EL (cell line): ENCODE measurements at places on chromosomes 16 and 17.

DNA sequence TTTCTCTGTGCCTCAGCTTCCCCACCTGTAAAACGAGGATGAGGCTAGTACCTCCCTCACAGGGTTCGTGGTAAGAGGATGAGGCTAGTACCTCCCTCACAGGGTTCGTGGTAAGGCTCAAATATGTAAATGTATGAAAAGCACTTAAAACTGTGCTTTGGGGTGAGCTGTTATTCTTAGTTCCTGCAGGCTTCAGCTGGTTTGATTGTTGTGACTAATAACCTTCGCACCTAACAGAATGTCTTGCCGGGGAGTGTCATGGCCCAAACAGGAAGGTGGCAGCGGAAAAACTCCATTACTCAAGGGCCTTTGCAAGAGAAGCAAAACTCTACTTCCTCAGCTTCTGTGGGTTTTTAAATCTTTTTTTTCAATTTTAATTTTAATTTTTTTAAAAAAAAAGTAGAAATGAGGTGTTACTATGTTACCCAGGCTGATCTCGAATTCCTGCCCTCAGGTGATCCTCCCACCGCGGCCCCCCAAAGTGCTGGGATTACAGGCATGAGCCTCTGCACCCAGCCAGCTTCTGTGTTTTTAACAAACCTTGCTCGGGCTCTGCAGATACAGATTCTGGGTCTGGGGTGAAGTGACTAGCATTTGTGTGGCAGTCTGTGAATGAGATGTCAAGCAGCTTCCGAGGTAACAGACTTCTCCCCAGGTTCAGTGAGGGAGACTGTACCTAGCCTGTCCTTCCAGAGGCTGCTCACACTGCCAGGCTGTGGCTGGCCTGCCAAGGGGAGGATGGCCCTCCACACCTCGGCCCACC lies 103.0 kb downstream of the RAB11FIP4 start:
- no peak for DNase-seq

DNA sequence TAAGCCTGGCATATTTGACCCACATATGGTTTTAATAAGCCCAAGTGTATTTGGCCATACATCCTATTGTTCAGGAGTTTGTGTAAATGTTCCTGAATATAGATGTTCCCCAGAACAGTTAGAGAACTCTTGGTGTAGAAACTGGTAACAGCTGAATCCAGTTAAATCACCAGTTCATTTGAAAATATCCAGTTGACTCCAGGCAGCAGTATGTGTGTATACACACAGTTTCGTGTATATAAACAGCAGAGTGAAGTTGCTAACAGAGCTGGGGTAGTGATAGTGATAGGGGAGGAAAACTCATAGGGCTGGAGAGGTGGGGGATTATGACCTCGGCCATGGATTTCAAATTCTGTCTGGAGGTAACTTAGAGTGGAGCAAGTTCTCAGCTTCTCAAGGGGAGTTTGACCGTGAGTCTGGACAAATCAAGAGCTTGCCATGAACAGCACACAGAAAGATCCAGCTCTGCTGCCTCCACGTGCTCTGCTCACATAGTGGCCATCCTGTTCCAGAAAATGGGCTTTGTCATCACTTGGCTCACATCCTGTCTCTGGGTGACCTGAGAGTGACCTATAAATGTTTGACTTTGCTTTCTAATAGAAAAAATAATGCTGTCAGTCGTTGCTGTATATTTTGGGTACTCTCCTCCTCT lies 30.6 kb upstream of the MMD start:
- peak; percentile 76 for DNase-seq

DNA sequence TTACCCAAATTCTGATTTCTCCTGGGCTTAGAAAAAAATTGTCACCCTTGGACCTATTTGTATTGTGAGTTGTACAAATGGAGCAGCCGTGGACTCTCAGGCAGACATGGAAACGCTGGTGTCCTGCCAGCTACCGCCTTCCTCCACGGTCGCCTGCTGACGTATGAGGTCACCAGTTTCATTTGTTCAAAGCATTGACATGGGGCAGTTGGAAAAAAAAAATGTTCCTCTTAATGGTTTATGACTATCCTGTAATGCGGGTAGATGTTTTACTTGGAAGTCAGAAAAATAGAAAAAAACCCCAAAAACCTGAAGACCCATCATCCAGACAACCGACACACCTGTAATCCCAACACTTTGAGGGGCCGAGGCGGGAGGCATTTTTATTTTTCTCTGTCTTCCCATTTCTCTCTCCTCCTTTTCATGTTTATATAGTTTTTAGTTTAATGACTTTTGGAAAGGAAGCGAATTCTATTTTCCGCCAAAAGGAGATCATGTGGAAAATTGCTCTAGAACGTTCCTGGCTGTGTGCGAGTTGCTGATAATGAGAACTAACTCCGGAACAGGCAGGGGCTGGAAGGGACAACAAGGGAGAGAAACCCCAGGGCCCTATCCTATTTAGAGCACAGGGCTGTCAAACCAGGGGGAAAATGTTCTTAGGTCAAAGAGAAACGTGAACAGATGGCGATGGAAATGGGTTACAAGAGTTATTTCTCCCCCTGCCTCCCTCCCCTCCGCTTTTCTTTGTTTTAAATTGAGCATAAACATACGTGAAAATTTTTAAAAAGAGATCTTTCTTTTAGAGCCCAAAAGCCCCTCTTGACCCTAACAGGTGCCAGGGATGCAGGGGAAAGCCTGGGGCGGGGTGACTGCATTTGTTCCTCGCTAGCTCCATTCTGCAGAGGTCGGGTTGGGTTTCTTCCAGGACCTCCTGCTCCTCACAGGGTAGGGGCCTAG lies 13.7 kb downstream of the DNAH17 start:
- no peak for DNase-seq

DNA sequence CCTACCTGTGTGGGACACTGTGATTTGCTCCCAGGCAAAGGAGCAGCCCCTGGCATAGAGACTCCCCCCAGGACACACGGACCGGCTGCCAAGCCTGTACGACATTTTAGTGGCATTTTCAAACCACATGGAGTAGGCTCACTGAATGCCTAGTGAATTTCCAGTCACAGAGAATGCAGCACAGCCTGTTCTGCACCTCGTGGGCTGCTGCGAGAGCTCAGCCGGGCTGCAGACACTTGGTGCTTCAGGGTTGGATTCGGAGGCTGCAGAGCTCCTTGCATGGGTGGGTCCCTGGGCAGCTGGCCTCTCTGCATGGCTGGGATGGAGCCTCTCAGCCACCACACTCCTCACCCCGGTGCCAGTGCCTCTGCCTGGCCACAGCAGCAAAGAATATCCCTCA lies 51.2 kb upstream of the HNF1B start:
- no peak for DNase-seq

- DNase-seq = no peak
These were observed 41.6 kb upstream of the IRF8 start for GRCh38 chr16:85857406-85857805.

DNA sequence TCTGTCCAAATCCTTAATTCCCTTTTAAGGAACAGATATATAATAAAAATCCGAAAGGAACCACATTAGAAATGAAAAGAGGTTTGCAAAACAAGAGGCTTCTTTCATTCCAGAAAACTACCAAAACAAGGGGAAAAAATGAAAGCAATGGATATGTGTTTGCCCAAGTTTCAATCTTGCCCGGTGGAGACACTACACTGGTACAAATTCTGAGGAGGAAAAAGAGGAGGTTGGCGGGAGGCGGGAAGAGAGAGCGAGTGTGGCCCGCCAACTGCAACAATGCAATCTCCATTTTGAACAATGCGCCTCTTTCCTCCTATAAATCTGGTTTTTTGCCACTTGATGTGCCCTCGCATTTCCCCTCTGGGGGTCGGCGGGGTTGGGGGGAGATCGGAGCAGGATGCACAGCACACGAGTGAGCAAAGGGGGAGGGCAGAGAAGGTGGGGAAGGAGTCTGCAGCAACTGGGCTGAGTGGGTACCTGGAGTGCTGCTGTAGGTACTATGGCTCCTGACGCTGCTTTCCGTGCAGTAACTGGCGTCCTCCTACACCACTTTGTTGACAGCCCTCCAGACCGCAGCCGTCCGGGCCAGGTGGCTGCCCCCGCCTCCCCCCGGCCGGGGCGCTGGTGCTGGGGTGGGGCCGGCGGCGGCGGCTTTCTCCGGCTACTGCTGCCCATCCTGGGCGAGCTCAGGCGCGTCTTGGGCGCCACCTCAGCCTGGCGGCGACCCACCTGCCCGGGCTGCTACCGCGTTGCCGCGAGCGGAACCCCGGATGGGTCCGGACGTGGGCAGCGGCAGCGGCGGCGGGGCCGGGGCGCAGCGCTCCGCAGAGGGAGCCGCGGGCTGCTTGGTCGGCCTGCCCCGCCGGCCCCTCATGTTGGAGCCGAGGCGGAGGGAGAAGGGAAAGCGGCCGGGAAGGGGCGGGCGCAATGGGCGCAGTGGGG lies 93.8 kb upstream of the PLEKHM1 start:
- DNase-seq = peak; percentile 71

GRCh38 chr17:39794249-39794970 lies 56.7 kb downstream of the GRB7 start:
- no peak for DNase-seq

DNA sequence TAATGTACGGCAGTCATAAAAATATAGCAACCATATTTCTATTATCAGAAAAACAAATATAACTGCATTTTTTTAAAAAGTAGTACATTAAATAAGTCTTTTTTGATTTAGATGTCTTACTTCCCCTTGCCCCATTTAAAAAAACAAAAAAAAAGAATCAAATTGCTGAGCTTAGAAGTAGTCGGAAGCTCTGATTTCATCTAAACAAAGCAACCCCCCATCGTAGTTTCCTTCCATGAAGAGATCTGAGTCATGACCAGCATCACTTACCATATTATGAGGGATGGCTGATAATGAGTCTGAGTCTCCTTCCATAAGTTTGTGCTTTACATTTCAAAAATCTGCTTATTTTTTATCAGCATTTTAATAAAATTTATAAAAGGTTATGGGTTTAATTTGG lies 86.2 kb downstream of the ITFG1 start:
- no peak for DNase-seq

GRCh38 chr16:10556236-10556635 lies 24.2 kb downstream of the EMP2 start:
- DNase-seq = no peak

DNA sequence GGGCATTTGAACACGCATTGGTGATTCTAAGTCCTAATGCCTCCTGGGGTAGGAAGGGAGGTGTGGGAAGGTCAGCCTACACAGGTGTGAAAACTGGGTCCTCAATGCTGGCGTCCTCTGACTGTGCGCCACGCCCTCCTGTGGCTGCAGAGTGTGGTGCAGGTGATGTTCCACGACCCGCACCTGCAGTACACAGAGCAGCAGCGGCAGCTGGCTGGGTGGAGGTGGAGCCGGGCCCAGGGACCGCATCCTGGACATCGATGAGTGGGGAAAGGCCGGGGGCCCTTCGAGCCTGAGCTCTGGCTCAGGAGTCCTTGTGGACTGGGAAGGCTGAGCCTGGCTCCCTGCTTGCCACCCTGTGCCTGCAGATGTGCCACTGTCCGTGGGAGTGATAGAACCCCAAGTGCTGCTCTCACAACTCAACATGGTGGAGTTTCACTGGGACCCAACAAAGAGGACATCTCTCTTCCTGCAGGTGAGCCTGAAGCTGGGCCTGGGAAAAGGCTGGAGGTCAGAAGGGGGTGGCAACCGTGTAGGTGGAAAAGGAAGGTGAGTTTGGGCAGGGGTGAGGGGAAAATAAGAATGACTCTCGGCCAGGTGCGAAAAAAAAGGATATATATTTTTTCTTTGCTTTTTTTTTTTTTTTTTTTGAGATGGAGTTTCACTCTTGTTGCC lies 14.0 kb upstream of the STAC2 start:
- no peak for DNase-seq

- DNase-seq = no peak
These were observed 12.4 kb downstream of the MRPL27 start for GRCh38 chr17:50360486-50361115.

GRCh38 chr17:57440522-57441269 lies 184.4 kb downstream of the MSI2 start:
- DNase-seq = peak; percentile 56

DNA sequence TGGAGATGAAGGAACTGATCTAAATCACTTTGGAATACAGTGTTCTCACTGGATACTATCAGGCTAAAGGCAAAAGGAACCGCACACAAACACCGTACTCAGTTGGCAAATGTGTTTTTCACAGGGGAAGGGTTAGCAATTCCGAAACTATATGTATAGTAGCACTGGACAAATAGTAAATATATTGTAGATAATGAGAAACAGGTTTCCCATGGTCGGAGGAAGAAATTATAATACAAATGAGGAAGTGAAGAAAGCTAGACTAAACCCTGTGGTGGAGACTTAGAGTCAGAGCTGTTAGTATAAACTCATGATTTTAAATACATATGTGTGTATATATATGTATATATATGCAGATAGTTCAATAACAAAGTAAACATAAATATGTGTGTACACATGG lies 414.1 kb upstream of the SALL1 start:
- DNase-seq = no peak

DNA sequence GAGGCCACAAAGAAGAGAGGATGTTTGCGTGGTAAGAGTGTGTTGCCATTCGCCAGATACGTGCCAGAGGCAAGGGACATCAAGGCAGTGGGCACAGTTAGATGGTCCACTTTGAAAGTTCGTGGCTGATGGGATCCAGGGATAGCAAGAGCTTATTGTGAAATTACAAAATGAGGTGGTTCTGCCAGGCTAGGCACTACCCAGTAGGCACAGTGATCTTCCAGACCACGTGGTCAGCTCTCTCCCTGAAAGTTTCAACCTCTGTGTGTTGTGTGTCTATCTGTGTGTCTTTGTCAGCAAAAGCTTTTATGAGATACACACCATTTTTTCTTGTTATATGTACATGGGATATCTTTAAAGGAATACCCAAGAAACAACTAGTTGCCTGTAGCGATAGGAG lies 9.5 kb downstream of the SGF29 start:
- DNase-seq = no peak

DNA sequence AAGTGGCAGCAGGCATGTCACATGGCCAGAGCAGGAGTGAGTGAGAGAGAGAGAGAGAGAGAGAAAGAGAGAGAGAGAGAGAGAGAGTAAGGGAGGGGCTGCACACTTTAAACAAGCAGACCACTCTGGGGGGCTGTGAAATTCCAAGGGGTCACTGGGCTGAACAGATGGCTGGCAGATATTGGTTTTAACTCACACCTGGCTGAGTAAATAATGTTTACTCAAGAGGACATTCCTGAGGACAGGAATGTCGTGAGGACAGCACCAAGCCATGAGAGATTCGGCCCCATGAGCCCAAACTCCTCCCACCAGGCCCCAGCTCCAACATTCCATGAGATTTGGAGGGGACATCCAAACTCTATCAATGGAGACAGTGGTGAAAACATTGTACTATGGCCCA lies 269.7 kb downstream of the CBLN1 start:
- DNase-seq = no peak

DNA sequence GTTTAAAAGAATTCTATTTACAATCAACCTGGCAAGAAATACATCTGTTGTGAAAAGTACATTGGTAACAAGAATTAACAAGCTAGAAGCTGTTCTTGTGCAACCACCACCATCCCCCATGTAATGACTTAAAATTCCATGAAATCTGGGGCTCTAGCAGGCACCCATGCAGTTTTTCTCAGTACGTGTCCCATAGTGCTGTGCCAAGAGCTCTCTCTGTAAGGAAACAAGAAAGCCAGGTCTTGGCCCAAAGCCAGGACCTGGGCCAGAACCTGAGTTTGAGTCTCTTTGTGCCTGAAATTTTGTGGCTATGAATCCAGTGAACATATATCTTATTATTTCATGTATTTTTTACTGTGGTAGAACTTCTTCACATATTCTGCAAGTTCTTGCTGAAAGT lies 46.6 kb downstream of the NUP93 start:
- peak; percentile 4 for DNase-seq
